Esophagus muscularis mucosa (tissue), 4 donors: ENCODE measurements at places on chromosomes 2 and 18. TPM values are rescaled to one million over a fixed set of nuclear protein-coding genes. Genes with fewer than 3 reads are reported as not detected.

The TCF23 gene
- total RNA-seq = not detected

DNA sequence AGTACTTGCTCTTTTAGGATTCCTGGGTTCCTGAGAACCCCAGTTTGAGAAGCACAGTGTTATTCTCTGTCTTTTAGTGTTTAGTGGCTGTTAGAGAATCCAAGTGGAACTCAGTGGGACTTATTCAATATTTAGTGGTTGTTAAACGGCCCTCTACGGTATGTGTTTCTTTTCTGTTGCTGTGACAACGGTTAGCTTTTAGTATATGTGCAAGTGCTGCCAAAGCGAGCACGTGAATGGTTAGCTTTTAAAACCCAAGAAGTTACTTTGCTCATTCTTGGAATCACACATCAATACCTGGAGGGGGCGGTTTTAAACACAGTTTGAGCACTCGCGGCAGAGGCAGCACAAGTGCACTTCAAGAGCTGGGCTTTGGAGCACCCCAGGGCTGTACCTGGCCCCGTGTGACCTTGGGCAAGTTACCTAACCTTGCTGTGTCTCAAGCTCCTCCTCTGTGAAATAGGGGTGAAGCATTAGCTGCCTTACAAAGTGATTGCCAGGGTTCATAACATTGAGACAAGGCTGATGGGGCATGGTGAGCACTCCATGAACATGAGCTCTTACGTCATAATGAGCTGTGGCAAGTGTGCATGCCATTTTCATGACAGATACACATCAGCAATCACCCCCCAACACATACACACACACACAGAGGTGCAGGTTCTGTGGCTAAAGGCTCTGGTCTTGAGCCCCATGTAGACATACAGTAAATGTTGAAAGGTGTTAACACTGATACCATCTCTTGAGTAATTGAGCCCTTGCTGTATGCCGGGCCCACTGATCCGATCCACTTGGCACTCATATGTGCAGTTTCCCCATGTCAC is 234.1 kb downstream of the ALPK2 start:
- no peak for DNase-seq

The CD207 gene
- total RNA-seq = 0.33 TPM

The RUFY4 gene
- not detected for total RNA-seq

The CCDC74B gene
- total RNA-seq = 2.8 TPM

- peak; percentile 42 for DNase-seq
Measured at GRCh38 chr2:12211326-12212175, 465.1 kb downstream of the LPIN1 start.

The NAGK gene
- total RNA-seq = 76.4 TPM

The NYAP2 gene
- total RNA-seq = 0.26 TPM

The FBXO36 gene
- total RNA-seq = 2.7 TPM

GRCh38 chr2:36392571-36393255 is 37.1 kb downstream of the CRIM1 start:
- no peak for DNase-seq

The CFAP221 gene
- 0.97 TPM for total RNA-seq

The PARD6G gene
- total RNA-seq = 9.9 TPM

The HNMT gene
- total RNA-seq = 19.8 TPM

DNA sequence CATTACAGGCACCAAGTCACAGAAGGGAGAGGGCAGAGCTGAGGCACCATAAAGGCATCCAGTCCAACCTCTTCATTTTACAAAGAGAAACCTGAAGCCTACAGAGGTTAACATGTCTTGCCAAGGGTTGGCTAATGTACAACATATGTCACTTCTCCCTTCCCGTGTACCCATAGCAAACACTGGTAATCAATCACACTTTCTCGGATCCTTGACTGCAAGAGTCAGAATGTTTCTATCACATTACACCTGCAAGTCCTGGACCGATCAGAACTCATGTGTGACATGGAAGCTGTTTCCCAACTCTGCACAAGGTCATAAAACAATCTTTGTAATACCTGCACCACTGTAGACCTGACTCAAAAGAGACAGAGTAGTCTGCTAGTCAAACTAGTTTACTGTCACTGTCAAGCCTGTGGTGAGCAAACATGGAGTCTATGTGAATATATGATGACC is 6.0 kb downstream of the ANKRD44 start:
- no peak for DNase-seq

DNA sequence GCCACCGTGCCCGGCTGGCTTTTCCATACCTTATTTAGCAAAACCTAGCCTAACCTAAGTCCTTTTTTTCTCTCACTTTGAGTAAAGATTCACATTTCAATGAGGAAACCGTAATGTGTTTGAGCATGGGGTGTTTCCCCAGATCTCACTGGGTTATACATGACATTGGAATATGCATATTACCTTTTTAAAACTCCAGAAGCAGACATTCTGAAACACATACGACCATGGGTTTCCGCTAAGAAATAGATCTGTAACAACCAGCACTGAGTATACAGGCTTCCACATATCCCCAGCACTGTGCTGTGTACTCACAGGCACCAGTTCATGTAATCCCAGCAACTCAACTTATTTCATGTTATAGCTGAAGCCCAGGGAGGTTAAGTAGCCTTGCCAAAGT is 41.0 kb upstream of the FOSL2 start:
- no peak for DNase-seq

- DNase-seq = no peak
Measured at GRCh38 chr2:179307616-179308371, 43.2 kb upstream of the SESTD1 start.

The MARCHF4 gene
- total RNA-seq = not detected

GRCh38 chr18:34873986-34874580 is 164.0 kb downstream of the DTNA start:
- no peak for DNase-seq

GRCh38 chr2:156456616-156457015 is 20.4 kb downstream of the GPD2 start:
- no peak for DNase-seq

GRCh38 chr2:65587779-65588178 is 155.4 kb upstream of the SPRED2 start:
- no peak for DNase-seq

DNA sequence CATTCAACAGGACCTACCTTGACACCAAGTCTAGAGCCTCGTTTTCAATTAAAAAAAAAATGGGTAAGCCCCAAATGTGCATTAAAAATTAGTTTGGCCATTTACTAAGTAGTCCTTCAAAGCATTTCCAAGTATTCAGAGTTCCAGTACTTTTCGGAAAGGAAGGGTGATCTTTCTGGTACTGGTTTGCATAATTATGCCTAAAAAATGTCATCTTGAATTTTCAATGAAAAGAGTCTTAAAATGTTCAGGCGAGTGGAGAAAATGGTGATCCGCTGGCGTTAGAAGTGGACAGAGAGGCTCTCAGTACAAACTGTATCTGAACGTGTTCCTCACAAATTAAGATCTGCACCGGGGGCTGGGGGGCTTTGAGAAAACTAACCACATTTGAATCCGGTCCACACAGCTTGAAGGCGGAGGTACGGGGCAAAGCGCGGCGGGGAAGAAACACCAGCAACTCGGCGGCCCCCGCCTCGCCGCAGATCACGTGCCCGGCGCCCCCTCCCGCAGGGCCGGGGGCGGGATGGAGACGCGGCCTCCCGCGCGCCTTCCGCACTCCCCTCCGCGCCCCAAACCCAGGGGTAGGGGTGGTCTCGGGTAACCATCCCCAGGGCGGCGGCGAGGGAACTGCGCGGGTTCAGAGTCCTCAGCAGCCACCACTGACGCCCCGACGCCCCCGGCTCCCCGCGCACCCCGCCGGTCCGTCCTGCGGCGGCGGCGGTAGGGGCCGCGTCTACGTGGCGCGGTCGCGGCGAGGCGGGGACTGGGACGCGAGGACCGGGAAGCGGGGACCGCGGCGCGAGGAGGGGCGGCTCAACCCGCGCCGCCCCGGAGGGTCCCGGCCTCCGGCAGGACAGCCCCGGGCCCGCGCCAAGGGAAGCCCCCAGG is 564 bp downstream of the LPIN2 start:
- DNase-seq = no peak

The KLHL41 gene
- 2.8 TPM for total RNA-seq

- DNase-seq = no peak
Measured at GRCh38 chr2:189178054-189178453, 1.5 kb downstream of the COL5A2 start.

- DNase-seq = no peak
Measured at GRCh38 chr2:83475371-83475770, 983.7 kb downstream of the SUCLG1 start.
